ENCODE measurements at places on chromosomes 12 and 14. TPM values are rescaled to one million over a fixed set of nuclear protein-coding genes. Genes with fewer than 3 reads are reported as not detected.

GRCh38 chr12:70732287-70732686, 95.1 kb upstream of the PTPRB start:
- no peak for DNase-seq

DNA sequence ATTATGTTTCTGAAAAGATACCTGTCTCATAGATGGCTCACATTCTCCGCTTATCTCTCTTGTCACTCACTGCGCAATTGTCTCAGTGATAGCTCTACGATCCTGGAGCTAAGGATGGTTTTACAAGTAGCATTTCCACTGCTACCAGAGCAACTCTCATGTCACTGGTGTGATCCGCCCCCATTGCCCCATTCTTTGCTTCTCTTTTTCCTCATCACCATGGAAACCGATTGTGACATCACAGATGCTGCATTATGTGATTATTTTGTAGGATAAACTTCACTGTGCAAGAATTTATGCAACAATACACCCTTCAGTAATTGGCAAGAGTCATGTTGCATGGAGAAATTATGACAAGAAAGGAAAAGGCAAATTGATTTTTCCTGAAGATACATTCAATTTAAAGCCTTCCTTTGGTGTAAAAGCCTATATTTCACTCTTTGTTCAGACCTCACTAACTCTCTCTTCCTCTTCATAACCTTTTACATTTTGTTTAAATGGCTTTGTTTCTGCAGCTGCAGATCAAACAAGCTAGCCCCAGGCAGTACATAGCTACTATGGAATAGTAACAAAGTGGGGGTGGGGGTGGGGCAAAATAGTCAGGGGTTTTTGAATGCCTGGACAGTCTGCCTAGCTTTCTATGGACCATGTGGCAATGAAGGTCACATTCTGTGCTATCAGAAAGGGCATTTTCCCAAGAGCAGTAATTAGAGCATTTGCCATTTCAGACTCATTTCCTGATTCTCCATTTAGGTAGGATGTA, 539.8 kb downstream of the NRXN3 start:
- DNase-seq: no peak

- peak; percentile 96 for DNase-seq
These were observed at the start of gene DACT1 for GRCh38 chr14:58637391-58638230. TSS of gene DACT1 (plus strand) at chr14:58637962. CDS start at chr14:58638203, 241 bp downstream.

- no peak for DNase-seq
These were observed 103.1 kb downstream of the SEC23A start for GRCh38 chr14:38999949-39000348.

- DNase-seq: no peak
These were observed 560.0 kb downstream of the SNAPC1 start for GRCh38 chr14:62322216-62322615.

GRCh38 chr12:129025055-129025454, 171.8 kb downstream of the GLT1D1 start:
- no peak for DNase-seq

GRCh38 chr14:38290601-38291188, 34.8 kb upstream of the CLEC14A start:
- no peak for DNase-seq

GRCh38 chr12:124496584-124496983, 70.8 kb downstream of the NCOR2 start:
- DNase-seq: no peak

GRCh38 chr12:49293056-49293956, 1.6 kb upstream of the PRPH start:
- DNase-seq: peak; percentile 49

DNA sequence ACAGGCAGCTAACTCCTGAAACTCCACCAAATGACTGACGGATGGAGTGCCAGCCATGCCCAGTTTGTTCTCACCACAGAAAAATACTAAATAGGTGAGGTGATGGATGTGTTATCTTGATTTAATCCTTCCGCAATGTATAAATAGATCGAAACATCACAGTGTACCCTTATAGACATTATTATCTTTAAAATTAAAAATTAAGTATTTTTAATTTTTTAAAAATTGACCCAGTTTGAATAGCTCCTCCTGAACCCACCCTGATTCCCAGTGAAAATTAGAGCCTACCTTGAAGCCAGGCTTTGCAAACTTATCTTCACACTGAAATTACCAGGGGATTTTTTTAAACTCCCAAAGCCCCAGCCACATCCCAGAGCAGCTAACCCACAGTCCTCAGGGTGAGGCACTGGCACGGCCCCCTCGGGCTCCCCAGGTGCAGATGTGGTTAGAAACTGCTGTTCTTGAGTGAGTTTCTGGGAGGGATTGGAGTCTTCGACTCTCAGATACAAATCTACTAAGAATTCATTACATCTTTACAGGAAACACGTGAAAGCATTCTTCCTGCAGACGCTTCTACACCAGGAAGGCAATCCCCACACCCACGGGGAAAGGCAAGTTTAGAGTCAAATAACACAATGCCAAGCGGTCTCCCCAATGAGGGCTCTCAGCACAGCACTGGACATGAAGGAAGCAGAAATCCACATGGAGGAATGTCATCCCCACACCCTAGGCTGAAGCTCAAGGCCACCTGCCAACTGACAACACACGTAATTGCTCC, 126.4 kb downstream of the RIMBP2 start:
- no peak for DNase-seq

DNA sequence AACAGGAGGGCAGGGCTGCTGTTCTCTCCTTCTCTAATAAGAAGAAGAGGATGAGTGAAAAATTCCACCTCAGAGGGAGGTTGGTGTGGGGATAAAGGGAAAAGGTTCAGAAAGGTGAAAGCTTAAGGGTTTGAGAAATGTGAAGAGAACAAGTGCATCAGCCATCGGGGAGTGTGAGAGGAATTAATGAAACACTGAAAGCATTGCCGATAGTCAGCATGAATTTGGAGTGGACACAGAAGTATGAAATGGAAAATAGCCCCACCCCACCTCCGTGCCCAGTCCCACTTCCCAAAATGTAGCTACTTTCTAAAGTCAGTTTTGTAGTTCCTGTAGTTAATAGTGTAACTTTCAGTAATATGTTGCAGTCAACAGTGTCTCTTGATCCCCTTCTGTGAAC, 33.4 kb downstream of the DIP2B start:
- DNase-seq: no peak

GRCh38 chr14:75338398-75338797, 59.8 kb downstream of the FOS start:
- DNase-seq: no peak

DNA sequence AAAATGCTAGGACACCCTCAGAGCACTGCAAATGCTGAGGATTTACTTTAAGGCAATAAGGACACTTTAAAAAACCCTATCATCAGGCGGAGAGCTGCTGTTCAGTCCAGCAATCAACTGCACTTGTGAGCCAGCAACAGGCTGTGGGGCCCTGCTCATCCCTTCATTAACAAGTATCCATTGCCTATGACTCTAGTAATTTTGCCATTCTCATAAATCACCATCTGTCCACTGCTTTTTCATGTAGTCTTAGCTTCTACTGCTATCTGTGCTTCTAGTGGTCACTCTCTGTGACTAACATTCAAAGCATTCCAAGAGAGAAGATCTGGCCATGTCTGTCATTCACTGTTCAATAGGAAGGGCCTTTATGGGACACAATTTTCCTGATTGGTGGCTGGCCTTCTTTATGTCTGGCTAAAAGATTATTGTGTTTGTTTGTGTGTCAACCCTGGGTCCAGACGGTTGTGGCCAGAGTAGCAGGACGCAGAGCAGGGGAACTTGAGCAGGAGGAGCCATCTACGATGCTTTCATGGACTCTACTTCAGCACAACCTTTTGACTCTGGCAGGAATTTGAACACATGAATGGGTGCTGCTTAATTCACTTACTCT, 3.6 kb upstream of the KRAS start:
- no peak for DNase-seq

DNA sequence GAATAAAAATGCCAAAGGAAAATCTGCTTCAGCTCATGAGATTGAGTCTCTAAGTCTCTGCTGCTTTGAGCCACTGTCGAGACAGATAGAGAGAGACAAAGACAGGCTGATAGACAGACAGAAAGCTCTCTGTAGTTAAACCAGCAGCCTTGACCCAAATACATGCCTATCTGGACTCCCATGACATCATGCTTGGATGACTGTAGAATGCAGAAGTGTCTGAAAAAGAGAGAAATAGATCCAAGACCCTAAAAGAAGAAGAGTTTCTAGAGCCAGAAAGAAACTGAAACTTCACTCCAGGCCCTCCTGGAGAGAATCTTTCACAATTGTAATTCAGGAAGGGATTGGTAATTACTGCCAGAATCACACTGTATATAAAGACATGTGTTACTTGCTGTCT, 122.6 kb upstream of the PLXNC1 start:
- DNase-seq: peak; percentile 70

GRCh38 chr14:75751296-75751695, 90.2 kb downstream of the TTLL5 start:
- peak; percentile 22 for DNase-seq

DNA sequence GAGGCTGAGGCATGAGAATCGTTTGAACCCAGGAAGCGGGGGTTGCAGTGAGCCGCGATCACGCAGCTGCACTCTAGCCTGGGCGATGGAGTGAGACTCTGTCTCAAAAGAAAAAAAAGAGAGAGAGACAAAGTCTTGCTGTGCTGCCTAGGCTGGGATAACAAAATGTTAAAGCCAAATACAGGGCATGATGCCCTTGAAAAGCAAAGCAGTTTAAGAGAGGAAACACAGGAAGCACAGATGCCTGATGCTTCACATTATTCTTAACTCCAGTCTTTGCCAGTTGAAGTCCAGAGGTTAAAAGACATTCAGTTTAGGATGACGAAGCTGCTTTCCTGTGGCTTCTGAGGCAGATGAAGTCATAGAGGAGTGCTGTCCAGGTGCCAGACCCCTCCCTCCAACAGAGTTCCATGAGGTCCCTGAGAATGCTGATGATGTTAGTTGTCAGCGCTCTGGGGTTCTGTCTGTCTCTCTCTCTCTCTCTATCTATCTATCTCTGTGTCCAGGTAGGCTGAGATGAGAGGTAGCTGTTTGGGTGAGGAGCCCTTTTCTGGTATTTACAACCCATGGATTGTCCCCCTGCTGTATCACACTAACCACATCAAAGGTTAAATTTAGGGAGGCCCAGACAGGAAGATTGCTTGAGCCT, 4.9 kb upstream of the MRPL52 start:
- peak; percentile 84 for DNase-seq

- no peak for DNase-seq
These were observed 60.9 kb downstream of the EMP1 start for GRCh38 chr12:13257356-13257875.

- DNase-seq: no peak
These were observed 5.2 kb downstream of the MYBPC1 start for GRCh38 chr12:101599771-101600484.

DNA sequence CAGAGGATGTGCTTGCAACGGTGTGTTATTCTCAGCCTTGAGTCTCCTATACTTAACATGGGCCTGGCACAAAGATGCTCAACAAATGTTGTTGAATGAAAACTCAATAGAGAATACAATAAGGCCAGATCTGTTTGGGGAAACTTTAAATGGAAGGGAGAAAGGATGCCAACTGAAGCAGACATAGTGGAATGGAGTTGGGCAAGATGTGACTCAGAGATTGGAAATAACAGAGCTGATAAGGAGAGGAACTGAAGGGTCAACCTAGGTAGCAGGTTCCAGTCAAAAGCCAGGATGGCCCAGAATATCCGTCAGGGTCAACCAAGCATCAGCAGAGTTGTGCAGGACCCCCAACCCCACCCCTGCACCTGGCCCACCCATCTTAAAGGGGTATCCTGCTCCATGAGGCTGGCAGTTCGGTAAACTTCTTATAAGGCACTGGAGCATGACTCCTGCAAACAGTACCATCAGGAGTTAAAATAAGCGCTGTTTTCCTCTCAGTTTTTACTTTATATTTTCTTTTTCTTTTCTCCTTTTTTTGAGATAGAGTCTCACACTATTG, 1.1 kb upstream of the BCDIN3D start:
- no peak for DNase-seq

DNA sequence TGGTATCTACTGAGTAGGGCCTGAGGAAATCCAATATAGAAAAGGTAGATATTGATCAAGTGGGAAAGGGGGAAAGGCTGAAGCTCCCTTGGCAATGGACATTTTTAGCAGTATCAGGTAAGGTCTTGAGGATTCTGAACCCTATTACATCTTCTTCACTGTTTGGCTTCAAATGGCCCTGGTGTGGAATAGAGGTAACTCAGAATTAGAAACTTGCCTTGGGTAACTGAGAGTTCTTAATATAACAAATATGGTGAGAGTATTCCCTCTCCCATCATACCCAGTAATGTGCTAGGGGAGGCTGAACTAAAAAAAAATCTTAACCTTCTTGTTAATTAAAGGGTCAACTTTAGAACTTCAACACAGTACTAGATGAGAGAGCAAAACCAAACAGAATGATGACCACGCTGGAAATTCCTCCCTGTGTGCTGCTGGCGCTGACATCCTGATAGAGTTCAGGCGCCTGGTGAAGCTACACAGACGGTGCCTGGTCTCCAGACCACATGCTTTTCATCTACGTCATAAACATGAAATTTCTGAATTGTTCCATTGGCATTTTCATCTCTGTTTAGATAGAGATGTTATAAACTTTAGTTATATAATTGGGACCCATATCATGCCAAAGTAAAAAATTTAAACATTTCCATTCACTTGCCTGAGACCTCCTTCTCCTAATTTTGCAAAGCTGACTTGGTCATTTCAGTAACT, 128.3 kb downstream of the AKAP6 start:
- DNase-seq: no peak

DNA sequence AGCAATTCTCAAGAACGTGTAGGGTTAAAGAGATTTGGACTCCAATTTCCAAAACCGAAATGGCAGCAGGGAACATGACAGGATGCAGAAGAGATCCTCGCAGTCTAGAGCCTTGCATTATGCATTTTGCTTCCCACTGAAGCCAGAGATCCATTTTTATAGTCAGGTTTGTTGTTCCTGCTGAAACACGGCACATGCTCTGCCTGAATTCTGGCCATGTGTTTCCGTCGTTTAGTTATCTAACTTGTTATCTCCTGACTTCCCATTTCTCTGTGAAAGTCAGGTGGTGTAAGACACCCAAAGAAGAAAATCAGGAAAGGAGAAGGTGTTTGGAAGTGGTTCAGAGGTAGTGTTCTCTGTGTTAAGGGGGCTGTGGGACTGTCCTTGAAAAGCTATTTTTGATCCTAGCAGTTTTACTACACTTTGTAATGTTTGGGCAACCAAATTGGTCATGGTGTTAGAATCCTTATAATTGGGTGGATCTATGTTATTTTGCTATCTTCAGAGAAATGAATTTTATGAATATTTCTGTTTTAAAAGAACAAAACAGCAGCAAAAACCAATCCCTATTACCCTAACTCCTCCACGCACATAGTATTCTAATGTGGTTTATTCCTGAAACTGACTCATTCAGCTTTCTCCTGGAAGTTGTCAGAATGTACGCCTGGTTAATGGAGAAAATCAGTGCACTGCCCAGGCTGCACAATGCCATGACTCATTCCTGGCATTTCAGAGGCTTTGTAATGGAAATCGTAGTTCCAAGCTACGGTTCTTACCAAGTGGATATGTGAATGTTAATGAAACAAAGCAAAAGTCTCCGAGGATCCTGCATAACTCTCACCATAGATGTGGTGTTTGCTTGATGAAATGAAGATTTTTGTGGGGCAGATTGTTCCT, 110.1 kb downstream of the SAMD4A start:
- peak; percentile 90 for DNase-seq

Gene CFAP54
- 0.52 TPM for polyA plus RNA-seq

Gene PRH2
- not detected for polyA plus RNA-seq

Gene CD69
- polyA plus RNA-seq: 0.31 TPM

Gene LRTM2
- 0.32 TPM for polyA plus RNA-seq

Gene BRF1
- 25.8 TPM for polyA plus RNA-seq

Gene LIN7A
- polyA plus RNA-seq: 1.9 TPM

Gene CMA1
- polyA plus RNA-seq: not detected

Gene SLC5A8
- 0.04 TPM for polyA plus RNA-seq

Gene DEGS2
- 0.17 TPM for polyA plus RNA-seq

Gene FGF6
- 46.4 TPM for polyA plus RNA-seq

Gene PLEKHH1
- polyA plus RNA-seq: 1.2 TPM

Gene ARHGDIB
- 36.2 TPM for polyA plus RNA-seq
